ENCODE measurements at places on chromosomes 11 and 22. TPM values are rescaled to one million over a fixed set of nuclear protein-coding genes. Genes with fewer than 3 reads are reported as not detected.

Gene PARVG
- polyA plus RNA-seq, result 3.0 TPM

Gene DAGLA
- 6.2 TPM for polyA plus RNA-seq

Gene C11orf91
- polyA plus RNA-seq, result not detected

Gene ZNF70
- polyA plus RNA-seq, result 1.8 TPM

Gene MYEOV
- 10.1 TPM for polyA plus RNA-seq

Gene THAP7
- 32.0 TPM for polyA plus RNA-seq

Gene DEFB131B
- not detected for polyA plus RNA-seq

Gene MIAT
- under 0.01 TPM for polyA plus RNA-seq

Gene EMID1
- 3.6 TPM for polyA plus RNA-seq

Gene RFPL2
- polyA plus RNA-seq, result not detected

Gene F2
- polyA plus RNA-seq, result not detected

Gene TCN1
- not detected for polyA plus RNA-seq

Gene PGGHG
- 3.6 TPM for polyA plus RNA-seq

DNA sequence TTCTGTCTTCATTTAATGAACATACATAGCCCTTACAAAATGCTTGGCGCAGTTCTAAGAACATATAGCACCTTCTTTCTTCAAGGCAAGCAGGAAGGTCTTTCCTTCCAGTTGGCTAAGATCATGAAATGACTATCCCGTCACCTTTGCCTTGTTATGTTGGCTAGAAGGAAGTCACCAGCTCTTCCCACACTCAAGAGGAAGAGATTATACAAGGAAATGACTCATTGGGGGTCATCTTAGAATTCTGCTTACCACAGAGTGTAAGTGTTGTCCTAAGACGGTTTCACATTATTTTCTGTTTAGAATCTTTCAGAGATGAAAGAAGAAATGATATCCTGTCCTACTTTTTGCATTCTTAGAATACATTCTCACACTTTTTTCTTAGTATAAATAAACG is 808.0 kb upstream of the LUZP2 start:
- DNase-seq, result no peak

DNA sequence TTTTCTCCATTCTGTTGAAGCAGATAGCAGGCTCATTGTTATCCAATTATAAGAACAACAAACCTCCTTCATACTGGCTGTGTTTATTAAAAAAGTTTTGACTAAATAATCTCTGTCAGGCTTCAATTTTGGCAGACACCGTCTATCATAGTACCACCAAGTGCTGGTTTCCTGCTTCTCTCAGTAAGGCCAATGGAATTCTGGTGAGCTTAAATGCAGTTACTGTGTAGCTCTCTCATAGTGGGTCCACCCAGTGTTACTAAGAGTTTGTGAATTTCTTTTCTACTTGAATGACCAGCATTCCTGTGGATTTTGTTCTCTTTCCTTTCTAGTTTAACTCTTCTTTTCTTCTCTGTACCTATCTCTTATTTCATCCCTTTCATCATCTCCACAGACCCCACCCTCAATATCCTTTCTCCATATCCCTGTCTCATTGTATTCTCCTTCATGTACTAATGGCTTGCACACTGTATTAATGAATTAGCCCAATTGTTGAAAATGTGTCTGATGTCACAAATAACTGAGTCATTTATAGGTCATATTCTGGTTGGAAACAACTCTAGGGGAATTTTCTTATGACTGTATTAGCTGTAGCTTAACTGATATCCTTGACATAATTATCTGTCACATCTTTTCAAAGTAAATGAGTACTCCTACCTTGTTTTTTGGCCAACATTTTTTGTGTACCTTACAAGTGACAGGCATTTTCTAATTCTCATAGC is 372.1 kb downstream of the FAT3 start:
- DNase-seq, result no peak

GRCh38 chr11:75534259-75535069 is 8.7 kb upstream of the GDPD5 start:
- no peak for DNase-seq

DNA sequence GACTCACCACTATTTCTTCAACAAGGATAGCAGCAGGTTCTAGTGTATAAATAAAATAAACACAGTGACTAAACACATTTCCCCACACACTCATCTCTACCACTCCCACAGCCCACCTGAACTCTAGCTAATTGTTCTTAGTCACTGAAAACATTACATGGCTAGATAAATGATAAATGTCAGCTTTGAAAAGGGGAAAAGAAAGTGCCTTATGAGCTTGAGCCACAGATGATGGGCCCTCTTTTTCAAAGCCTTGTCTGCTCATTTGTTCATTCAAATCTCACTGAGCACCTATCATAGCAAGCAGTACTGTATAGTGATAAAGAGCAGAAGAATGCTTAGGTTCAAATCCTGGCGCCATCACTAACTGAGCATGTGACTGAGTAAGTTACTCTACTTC is 58.3 kb downstream of the SIK3 start:
- no peak for DNase-seq

DNA sequence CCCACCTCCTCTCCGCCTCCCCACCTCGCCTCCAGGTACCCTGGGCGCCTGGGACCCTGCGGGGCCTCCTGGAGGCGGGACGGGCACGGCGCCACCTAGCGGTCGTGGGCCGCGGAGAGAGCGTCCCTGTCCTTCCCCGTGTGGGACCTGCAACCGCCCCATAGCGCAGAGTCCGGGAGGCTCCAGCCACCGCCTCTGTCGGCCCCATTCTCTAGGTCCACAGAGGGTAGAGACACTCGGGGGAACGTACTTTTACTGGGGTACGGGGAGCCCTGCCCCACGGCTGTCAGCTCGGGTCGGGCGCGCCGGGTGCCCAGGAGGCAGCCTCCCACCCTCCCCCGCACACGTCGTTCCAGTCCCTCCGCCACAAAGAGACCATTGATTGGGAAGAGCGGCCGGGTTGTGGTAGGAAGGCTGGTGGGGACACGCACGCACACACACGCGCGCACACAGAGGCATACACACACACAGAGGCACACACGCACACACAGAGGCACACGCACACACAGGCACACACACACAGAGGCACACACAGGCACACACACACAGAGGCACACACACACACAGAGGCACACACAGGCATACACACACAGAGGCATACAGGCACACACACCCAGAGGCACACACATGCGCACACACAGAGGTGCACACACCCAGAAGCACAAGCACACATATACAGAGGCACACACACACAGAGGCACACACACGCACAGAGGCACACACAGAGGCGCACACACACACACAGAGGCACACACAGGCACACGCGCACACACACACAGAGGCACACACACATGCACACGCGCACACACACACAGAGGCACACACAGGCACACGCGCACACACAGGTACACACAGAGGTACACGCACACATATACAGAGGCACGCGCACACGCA is 12.6 kb upstream of the NECTIN1 start:
- DNase-seq, result no peak

- DNase-seq, result no peak
These were observed at the start of gene BTBD18 for GRCh38 chr11:57751676-57752253. BTBD18 (minus strand) TSS chr11:57751819; CDS start chr11:57751188, 631 bp downstream.

- peak; percentile 50 for DNase-seq
These were observed 36.2 kb upstream of the BRSK2 start for GRCh38 chr11:1353383-1354124.

GRCh38 chr22:28034145-28034759 is 115.2 kb upstream of the PITPNB start:
- DNase-seq, result no peak

DNA sequence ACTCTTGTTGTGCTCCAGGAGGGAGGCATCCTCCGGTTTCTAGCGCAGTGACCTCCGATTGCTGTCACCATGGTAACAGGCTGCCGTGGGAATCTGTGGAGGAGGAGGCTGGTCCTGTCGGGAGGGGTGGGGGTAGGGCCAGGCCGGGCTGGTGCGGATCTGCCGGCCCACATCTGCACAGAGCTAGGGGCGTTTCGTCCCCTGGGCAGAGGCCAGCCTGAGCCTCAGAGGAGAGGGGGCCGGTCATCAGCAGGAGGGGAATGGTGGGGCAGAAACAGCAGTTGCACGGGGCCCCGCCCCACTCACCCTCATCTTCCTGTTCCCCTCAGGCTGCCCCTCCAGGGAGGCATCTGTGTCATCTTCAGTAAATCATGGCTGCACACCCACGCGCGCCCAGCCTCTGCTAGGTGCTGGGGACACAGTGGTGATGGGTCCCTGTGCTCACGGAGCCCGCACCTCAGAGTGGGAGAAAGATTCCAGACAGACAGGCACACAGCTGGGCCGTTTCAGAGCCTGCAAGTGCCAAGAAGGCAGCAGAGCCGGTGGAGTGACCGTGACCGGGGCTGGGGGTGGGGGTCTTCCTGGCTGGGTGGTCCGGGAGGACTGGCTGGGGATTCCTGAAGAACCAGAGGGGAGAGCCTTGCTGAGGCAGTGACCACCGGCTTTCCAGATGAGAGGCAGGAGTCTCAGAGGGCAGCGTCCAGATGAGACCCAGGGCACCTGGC is 120.5 kb downstream of the CACNA1I start:
- DNase-seq, result no peak

- no peak for DNase-seq
These were observed 45.3 kb downstream of the PC start for GRCh38 chr11:66912911-66913310.

- DNase-seq, result peak; percentile 92
These were observed 324.2 kb downstream of the MIAT start for GRCh38 chr22:26981541-26981940.

GRCh38 chr22:48396785-48397530 is 1430.7 kb downstream of the BRD1 start:
- no peak for DNase-seq

DNA sequence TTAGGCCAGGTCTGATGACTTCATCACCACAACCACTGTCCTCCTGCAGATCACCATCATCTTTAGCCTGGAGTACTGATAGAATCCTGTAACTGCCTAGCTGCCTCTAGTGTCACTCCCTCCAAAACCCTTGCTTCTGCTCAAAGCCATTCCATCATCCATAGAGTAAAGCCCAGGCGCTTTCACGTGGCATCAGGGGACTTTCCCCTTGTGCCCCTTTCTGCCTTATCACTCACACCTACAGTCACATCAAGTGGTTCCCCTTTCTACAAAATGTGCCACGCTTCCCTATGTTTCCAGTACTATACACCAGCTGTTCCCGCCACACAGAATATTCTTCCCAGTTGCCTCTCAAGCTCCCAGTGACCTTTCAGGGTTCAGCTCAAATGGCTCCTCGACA is 75.9 kb downstream of the MN1 start:
- DNase-seq, result no peak

- DNase-seq, result no peak
These were observed 5.8 kb upstream of the ZNF74 start for GRCh38 chr22:20388200-20388599.

DNA sequence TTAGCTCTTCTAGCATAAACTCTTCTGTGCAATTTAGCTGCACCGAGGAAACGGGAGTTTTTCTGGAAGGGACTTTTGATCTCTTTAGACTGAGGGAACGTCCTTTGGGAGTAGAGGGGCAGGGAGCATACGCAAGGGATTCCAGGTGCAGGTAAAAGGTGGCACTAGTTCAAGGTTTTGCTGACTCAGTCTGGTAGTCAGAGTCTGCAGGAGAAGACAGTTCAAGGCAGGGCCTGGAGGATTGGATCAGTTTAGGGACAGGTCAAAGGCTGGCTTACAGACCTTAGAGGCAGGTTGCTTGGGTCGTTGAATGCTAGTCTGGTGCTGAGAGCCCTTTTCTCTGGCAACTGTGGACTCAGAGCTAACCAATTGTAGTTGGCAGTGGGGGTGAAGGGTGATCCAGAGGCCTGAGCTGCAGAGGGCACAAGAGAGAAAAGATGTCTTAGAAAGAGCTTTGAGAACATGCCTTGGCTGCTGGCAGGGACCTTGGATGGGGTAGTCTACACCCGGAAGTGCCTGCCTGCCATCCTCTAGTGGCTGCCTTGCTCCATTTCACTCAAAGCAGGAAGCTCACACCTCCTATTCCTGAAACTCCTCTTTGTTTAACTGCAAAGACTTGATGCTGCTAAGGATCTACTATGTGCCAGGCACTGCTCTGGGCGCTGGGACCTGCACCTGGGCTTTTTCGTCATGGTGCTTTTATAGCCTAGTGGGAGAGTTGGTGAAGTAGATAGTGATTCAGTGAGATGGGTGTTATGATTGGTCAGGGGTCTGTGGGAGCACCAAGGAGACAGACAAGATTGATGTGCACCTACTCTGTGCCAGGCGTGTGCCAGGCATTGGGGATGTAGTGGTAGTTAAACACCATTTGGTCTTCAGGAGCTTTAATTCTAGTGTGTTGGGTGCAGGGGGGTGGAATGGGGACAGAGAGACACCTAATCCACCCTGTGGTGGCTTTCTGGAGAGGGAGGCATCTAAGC is 17.1 kb downstream of the MIAT start:
- no peak for DNase-seq

- DNase-seq, result no peak
These were observed 17.8 kb upstream of the ALX4 start for GRCh38 chr11:44327730-44328129.

DNA sequence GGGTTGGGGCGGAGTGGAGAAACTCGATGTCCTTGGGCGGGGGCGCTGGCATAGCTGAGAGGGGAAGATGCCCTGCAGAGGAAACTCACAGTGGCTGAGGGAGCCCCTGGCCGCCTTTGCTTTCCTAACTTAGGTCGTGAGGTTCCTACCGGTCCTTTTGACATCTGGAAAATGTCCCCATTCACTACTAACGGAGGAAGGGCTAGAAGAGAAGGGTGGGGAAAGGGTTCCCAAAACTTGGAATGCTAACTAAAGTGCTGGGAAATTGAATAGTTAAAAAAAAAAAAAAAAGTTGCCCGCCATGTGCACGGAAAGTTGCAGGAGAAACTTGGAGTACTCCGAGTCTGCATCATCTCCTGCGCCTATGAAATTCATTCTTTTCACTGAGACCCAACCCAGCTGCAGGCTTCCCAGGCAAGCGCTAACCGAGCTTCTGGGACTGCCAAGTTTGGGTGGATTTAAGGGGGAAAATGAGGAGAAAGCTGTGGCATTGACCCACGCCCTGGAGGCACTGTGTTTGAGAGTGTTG is 796 bp downstream of the TIMP3 start:
- no peak for DNase-seq

DNA sequence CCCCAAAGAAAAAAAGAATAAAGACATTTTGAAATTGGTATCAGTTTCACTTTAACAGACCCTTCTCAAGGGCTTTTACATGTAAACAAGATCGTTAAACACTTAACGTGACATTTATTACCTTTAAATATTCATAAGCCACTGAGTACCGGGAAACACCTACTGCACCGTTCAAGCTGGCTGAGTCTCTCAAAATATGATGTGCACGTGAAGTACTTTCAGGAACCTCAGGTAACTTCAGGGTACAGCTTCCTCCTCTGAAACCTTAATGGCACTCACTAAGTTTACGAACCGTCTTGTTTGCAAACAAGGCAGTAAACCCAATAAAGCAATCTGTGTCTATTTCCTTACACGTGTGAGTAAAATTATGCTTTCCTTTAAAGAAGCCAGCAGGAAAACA is 105.5 kb upstream of the TENM4 start:
- DNase-seq, result no peak

GRCh38 chr22:25566898-25567235 is 2.4 kb downstream of the GRK3 start:
- DNase-seq, result no peak

GRCh38 chr22:39898997-39899396 is 1.9 kb upstream of the GRAP2 start:
- DNase-seq, result no peak

- no peak for DNase-seq
These were observed 76.5 kb downstream of the LRRC4C start for GRCh38 chr11:41382927-41383326.

GRCh38 chr11:44528103-44528502 is 37.4 kb upstream of the CD82 start:
- DNase-seq, result no peak
